ENCODE measurements at places on chromosomes 4 and X.

- no peak for DNase-seq
Observed at GRCh38 chrX:54248309-54248708, 65.3 kb upstream of the FAM120C start.

DNA sequence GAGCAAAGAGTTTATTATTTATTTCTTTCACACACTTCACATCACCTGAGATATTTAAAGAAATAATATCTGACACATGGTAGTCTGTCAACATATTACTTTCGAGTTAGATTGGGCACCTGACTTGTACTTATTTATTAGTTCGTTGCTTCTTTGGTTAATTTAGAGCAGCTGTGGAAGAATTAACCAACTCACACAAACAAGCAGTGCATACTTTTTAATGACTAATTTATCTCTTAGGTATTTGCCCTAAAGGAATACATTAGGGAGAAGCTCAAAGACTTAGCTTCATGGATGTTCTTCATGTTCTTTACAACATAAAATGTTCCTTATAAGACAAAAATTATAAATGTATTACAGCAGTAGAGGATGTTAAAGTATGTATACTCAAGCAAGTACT, 242.9 kb downstream of the ARHGAP24 start:
- DNase-seq, result no peak

- DNase-seq, result no peak
Observed at GRCh38 chrX:48467281-48467761, 2.7 kb downstream of the SLC38A5 start.

DNA sequence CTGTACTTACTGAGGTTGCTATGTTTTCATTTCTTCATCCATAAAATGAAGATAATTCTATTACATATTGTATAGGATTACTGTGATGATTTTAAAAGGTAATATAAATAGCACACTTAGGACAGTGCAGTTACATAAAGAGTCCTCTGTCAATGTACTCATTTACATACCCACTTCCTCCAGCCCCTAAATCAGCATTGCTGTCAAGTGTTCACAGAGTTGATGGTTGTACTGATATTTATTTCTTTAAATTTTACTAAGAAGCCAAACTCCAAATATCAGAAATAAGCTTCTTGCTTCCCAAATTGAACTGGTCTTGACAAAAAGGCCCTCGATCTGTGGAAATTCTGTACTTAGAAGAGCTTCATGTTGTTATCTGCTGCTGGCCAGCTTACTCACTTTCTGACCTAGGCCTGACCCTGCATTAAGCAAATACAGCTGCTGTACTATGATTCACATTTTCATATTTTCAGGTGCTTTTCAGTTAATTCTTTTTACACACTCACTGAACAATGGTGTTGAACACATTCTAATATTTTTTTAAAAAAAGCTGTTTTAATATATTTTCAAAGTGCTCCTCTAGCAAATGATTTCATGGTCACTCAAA, 259.6 kb downstream of the UNC5C start:
- DNase-seq, result no peak

DNA sequence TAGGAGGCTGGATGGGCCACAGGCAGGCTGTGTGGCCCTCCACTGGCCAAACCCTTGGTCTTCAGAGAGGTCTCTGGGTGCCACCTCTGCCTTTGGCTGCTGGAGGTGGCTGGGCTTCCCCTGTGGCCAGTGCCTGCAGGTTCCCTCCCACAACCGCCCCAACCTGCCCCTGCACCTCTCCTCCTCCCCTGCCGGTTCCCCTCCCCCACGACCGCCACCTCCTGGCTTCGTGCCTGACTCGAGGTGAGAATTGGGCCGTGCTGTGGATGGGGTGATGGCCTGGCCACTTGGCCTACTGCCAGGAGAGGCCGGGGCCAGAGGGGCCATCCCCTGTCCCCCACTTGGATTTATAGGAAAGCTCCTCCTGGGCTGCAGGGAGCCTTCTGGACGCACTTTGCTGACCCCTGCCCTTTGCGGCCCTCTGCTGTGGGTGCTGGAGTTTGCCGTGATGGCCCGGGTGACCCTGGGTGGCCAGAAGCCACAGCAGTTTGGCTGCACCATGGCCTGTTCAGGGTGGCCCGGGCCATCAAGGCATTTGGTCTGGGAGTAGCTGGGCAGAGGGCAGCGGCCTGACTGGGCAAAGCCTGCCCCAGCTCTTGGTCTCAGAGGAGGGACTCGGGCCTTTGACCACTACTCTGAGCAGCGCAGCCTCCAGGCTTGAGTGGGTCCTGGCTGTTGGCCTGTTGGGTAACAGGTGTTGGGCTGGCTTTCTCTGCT, 3.8 kb downstream of the NAT8L start:
- DNase-seq, result no peak

GRCh38 chr4:84366907-84367306, 132.2 kb downstream of the NKX6-1 start:
- no peak for DNase-seq

DNA sequence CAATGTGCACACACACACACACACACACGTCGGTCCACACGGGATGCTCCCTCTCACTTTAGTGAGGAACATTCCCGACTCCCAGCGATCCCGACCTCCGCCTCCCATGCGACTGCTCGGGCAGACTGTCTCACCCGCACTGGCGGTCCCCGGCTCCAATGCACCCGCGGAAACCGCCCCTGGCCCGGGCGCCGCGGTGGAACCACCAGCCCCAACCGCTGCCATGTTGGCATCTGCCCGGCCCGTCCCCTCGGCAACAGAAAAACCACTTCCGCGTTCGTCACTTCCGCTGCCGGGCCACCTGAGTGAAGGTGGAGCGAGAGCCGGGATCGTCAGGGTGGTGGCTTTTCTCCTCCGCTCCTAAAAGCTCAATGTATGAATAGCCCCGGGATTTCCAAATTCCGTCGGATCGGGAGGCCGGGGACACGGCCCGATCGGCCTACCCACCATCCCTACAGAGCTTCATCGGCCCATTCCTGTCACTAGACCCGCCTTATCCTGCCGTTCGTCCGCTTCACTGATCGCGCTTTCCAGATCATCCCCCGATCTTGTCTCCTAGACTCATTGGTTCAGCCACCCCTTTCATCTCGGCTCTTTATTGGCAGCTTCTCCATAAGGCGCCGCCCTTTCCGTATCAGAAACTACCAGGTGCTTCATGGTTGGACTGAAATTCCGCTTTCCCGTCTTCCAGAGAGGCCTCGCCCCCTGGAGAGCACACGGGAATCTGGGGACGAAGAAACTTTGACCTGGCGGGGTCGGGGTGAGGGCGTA, at the start of gene SLC35A2:
TSS of gene SLC35A2 (minus strand) at position 235 of the 771 bp plus-strand sequence. CDS start at position 225, 10 bp downstream.
- DNase-seq, result peak; percentile 70

- DNase-seq, result no peak
Observed at GRCh38 chrX:119095936-119096335, 23.1 kb downstream of the CT47C1 start.

DNA sequence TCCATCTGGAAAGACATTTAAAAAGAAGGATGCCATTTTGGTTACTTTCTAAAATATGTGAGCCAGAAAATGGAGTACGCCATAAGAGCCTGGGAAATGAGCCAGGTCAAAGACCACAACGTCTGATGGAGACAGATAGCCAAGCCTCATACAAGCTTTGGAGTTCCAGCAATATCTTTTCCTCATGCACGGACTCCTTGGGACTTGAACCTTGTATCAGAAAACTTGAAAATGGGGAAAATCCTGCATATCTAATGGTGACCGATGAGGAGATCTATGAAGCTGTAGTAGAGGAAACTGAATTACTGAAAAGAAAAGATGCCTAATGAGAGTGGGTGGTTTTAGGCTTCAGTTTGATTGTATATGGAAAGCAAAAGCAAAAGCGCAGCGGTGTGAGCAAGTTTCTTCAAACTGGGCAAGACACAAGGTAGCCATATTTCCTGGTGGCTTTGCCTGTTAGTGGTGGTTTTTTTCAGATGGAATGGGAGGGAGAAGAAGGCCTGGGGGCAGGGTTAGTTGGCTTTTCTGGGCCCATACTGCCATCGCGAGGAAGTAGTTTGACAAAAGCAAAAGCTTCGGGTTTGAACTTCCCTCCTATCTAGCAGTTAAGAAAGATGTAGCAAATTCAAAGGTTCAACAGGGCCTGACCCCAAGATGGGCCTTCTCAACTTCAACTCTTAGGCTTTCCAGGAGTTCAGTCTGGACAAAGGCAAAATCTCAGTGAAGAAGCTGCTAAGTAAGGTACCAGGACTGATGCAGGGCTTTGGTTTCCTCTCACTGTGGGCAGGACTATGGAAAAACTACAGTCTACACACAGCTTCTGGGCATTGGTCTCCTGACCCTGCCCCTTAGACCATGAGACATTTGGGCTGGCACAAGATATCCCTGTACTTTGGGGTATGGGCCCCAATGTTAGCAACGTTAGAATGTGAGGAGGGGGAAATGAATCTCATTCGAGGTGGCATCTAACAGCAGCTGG, 210.0 kb upstream of the STK26 start:
- DNase-seq, result peak; percentile 42

DNA sequence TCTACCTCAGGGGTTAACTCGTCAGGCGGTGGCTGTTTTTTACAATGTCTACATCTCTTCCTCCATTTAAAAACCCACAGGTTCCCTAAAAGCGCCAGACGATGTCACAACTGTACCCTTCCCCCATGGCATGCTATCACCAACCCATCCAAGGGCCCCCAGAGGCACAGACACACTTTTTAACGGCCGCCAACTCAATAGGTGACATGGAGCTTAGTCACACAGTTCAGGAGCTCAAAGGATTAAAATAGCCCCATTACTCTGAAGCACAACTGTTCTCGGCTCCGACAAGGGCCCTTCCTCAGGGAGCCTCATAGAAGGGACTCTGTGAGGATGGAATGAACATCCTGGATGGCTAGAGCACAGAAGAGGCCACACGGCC, 12.4 kb downstream of the SH3KBP1 start:
- DNase-seq, result no peak

- no peak for DNase-seq
Observed at GRCh38 chr4:17687237-17687857, 72.9 kb downstream of the MED28 start.

DNA sequence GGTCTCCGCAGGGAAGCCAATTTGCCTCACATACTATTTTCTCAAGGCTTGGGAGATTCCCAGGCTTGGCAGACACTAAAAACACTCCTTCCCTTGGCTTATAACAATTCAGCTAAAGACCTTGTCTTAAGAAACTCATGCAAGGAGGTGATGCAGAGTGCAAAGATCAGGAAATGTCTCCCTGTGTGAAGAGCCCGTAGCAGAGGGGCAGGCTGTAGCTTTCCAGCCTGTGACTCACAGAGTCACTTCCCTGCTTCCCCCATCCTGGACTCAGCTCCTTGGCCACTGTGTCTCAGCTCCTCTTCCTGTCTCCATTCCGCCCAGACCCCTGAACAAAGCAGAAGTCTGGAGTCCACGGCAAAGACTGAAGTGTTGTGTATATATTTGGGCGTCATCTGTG, 56.1 kb downstream of the KDR start:
- no peak for DNase-seq

DNA sequence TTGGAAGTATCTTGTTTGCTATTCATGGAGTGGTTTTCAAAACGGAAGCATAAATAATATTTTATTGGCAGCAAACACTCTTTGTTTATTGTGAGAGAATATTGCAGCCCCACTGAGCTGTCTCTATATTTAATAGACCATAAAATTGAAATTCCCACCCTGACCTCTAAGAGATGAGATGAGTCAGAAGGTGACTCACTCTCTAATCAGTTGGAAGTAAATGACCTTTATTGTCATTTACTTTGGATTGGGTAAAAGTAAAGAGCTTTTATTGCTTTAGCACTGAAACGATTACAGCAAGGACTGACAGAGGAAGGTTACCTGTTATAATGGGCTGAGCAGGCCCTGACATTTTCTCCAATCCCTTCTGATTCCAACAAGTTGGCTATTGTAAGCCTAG, 55.0 kb downstream of the SYTL5 start:
- DNase-seq, result no peak

DNA sequence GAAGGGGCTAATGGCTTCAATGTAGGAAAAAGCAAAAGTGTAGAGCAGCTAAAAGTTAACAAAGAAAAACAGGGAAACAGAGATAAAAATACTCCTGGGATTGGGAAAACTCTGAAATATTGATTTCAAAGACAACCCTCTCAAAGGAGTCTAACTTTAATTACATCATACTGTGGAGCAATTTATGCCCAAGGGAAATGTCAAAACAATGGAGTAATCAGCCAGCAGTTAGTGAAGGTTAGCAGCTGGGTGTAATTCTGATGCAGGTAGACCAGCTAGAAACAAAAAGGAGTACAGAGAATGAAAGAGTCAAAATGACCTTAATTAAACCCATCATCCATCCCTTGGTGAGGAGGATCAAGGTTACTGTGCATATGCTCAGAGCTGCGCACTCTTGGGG, 169.0 kb downstream of the ADAM29 start:
- no peak for DNase-seq

- no peak for DNase-seq
Observed at GRCh38 chrX:134634691-134635090, 23.6 kb downstream of the PLAC1 start.

DNA sequence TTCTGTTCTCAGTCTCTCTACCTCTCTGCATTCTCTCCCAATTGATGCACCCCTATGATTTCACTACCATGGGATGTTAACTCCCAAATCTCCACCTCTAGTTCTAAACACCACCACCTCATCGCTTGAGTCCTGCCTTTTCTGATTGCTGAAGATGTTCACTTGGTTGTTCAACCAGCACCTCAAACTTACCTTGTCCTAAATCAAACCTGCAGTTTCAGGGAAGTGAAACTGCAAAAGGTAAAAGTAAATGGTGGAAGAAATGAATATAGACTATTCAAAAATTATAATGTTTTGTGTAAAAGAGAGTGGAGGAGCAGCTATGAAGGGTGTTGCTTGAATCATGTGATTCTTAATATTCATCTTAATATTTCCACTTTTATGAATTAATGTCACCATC, 91.0 kb downstream of the PDE5A start:
- DNase-seq, result no peak

DNA sequence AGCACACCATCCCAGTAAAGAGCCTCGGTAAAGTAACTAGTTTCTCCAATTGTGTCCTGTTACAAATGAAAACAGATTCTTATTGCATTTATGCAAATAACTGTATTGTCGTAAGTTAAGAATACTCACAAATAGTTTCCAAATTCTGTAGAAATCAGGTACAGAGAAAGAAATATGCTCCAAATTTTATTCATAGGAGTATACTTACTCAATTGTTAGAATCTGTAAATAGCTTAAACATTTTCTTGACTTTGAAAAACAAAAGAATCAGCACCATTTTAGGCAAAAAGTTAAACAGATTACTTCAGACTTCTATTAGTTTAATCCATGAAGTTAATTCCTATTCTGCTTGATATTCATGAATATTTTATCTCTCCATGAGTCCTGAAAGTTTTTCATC, 10.7 kb downstream of the CNGA1 start:
- no peak for DNase-seq

DNA sequence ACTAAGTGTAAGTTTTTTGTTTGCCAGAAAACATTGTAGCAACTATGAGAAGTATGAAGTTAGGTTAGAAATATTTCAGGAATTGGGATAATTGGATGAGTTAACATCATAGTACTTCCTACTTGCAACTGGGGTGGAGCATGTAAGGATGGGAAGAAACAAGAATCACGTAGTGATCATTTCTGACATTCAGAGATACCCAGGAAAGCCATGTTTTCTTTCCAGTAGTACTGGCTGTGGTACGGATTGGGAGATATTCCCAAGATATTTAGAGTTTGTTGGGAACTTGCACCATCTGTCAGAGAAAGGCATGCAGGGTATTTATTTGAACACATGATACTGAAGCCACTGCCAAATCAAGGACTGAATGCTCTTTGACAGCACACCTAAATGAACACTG, 87.6 kb upstream of the SLC4A4 start:
- DNase-seq, result no peak

Measured in putamen (tissue), 1 donor.